ENCODE measurements at places on chromosomes 11 and 22.
A peak's percentile ranks its signal among the peaks of the same experiment; 100 is the strongest.

GRCh38 chr22:29312218-29313125 lies 3.0 kb downstream of the RASL10A start:
- DNase-seq, result no peak

DNA sequence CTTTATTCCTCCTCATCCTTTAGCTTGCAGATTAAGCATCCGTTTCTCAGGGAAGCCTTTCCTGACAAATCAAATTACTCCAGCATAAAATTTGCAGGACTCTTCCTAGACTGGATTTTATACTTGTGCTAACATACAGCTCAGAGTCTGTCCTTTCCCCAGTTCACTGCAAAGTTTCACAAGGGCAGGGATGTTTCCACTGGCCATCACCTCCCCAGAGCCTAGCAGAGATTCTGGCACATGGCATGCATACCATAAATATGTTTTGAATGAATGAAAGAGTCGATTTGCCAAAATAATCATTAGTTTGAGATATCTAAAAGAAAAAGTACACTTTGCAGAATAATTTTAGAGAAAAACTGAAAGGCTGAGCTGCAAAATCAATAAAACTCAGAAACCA lies 10.6 kb downstream of the MSANTD4 start:
- no peak for DNase-seq

DNA sequence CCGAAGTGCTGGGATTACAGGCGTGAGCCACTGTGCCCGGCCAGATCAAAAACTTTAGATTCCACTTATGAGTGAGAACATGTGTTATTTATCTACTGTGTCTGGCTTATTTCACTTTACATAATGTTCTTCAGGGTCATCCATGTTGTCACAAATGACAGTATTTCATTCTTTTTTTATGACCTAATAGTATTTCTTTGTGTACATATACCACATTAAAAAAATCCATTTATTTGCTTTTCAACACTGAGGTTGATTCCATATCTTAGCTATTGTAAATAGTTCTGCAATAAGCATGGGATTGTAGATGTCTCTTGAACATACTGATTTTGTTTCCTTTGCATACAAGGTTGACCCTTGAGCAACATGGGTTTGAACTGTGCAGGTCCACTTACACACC lies 13.2 kb upstream of the SCGB1D1 start:
- no peak for DNase-seq

GRCh38 chr11:43747130-43747802 lies 66.7 kb downstream of the HSD17B12 start:
- no peak for DNase-seq

- DNase-seq, result no peak
These were observed 5.6 kb upstream of the SYT8 start for GRCh38 chr11:1829039-1829820.

DNA sequence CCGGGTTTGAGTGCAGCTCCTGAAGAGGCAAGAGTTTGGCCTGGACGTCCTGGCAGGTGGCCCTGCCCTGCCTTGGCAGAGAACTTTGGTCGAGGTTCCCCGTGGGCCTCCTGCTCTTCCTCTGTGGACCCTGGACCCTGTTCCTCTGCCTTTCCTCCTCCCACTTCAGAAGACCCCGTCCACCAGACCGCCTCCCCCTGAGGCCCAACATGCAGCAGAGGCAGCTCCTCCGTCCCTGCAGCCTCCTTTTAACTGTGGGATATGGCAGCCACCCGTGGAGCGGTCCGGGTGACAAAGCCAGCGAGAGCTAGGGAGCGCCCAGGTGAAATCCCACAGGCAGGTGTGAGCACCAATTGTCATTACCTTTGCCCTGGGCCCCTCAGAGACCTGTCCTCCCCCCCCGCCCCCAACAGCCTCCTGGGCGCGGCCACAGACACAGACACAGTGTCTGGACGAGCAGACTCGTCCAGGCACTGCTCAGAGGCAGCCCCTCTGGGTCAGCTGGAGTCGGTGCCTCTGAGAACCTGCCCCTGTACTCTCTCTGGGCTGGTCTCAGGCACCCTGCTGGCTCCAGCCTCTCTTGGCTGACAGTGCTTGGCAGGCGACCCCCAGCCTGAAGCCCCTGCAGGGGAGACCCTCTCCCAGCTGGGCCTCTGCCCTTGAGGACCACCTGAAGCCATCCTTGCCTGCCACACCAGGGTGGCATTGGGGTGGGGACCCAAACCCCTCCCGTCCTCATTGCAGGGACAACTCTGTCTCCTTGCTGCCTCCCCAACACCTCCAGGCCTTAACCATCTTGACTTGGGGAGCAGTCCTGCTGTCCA lies 4.1 kb upstream of the PTDSS2 start:
- DNase-seq, result no peak

DNA sequence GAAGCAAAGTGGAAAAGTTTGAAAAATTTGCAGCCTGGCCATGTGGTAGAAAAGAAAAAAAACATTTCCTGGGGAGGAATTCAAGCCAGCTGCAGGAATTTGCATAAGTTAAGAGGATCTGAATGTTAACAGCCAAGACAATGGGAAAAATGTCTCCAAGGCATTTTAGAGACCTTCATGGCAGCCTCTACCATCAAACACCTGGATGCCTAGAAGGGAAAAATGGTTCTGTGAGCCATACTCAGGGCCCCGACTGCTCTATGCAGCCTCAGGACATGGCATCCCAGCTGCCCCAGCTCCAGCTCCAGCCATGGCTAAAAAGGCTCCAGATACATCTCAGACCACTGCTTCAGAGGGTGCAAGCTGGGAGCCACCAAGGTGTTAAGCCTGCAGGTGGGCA lies 149.1 kb upstream of the SOX6 start:
- DNase-seq, result no peak

GRCh38 chr11:119807841-119808240 lies 78.8 kb upstream of the NECTIN1 start:
- no peak for DNase-seq

- no peak for DNase-seq
These were observed 569.9 kb downstream of the LUZP2 start for GRCh38 chr11:25066706-25067105.

DNA sequence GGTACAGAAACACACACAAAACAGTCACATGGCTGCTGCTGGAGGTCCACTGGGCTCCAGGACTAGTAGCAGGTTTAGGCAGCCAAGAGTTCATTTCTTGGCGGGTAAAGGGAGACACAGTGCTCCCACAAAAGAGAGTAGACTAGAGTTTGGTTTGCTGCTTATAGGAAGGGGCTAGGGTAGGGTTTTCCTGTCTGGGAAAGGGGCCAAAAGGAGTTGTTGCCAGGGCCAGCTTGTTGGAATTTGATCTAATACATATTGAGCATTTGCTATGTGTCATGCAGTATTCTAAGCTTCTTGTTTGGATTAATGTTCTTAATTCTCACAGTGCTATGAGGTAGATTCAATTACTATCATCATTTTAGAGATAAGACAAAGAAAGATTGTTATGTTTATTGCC lies 195.1 kb upstream of the PLET1 start:
- DNase-seq, result no peak

DNA sequence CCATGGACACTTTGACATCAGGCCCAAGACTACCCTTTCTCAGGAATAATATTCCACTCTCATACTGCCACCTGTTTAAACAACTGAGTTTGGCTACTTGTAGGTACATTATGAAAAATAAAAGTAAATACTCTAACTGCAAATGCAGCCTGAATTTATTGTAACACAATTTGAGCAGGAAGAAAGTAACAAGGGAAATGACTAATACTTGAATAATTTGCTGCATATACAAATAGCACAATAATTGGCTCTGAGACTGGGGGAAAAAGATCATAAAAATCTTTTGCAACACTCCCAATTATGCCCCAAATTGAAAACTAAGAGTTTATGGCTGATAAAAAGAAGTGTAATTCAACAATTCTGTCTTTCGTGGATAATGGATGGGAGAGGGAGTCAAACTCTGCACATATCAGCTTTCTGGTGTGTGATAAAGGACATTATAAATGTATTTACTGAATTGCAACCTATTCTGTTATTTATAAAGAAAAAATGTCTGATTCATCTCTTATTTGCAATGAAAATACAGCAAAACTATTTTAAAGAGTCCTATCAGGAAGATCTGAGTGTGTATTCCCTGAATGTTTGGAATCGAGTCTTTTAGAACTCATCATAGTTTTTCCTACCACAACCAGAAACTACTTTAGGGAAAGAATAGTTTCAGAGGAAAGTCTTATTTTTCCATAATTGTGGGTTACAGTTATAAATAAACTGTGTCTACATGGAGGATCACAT lies 359.0 kb downstream of the JRKL start:
- no peak for DNase-seq

GRCh38 chr11:84261707-84262106 lies 975.5 kb upstream of the CCDC90B start:
- DNase-seq, result no peak

- no peak for DNase-seq
These were observed 93.7 kb downstream of the STIM1 start for GRCh38 chr11:3949125-3949524.

DNA sequence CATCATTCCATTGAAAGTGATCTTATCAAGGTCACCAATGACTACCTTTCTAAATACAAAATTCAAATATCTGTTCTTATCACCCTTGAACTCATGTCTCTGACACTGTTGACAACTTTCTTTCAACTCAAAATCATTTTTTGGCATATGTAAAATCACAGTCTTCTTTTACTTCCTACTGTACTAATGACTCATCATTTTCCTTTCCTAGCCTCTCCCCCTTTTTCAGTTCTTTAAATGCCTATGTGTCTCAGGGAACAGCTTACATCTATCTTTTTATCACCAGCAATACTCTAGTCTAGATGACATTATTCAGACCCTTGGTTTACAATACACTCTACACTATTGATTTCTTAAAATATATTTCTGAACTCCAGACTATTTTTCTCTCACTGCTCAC lies 2220.7 kb upstream of the RAG2 start:
- no peak for DNase-seq

DNA sequence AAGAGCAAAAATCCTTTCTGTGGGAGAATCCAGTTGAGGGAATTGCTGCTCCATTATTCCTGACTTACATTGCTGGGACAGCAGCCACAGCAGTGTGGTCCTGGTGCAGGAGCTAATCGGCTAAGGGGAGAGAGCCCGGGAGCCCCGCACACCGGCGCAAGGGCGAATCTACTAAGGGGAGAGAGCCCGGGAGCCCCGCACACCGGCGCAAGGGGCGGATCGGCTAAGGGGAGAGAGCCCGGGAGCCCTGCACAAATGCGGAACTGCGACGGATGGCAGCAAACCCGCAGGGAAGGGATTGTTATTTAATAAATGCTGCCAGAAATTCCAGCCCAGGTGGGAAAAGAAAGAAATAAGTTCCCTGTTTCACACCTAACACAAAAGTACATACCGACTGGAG lies 43.5 kb downstream of the TPCN2 start:
- DNase-seq, result no peak

DNA sequence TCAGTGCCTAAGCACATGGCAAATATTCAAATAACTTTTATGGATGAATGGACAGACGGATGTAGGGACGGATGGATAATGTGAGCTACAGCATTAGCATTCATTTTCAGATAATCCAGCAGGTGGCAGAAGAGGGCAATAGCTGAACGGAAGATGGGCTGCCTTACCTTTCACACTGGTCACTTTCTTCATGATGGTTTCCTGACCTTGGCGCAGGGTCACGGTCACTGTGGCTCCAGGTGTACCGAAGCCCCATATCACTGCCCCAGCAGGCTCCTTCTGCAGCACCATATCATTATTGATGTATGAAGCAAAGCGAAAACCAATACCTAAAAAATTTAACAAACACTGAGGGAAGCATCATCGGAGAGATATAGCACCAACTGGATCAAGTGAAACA lies 4.3 kb downstream of the SIAE start:
- DNase-seq, result peak; percentile 18

GRCh38 chr22:35785181-35785923 lies 67.7 kb downstream of the APOL5 start:
- DNase-seq, result no peak

DNA sequence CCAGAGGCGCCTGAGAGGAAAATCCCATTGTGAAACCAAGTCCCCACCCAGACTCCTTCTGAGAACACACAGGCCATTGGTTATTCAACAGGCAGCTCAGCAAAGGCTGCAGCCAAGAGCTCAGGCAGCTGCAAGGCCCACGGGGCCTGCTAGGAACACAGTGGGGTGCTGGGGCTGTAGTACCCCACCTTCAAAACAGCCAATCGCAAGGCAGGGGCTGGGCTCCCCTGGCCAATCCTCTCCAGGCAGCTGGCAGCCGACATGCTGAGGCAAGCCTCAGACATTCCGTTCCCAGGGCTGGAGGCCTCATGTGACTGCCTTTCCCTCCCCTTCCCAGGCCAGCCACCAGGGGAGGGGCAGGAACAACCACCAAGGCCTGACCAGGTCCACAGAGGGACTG lies 6.6 kb downstream of the PRODH start:
- no peak for DNase-seq

DNA sequence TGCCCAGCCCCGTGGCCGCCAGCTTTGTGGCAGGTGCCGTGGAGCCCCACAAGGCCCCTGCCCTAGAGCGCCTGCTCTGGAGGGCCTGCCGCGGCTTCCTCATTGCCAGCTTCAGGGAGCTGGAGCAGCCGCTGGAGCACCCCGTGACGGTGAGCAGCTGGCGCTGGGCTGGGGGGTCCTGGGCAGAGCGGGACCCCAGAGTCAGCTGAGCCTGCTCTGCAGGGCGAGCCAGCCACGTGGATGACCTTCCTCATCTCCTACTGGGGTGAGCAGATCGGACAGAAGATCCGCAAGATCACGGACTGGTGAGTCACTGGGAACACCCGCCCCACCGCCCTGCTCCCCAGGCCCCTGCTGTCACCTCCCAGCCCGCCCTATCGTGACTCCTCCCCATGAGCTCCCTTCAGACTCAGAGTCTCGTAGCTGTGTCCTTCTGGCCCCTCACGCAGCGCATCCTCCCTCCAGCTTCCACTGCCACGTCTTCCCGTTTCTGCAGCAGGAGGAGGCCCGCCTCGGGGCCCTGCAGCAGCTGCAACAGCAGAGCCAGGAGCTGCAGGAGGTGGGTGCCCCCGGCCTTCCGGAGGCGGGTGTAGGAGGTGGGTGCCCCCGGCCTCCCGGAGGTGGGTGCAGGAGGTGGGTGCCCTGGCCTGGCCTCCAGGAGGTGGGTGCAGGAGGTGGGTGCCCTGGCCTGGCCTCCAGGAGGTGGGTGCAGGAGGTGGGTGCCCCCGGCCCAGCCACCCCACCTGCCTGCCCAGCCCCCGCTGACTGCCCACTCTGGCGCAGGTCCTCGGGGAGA lies 4.7 kb downstream of the TCIRG1 start:
- DNase-seq, result no peak

DNA sequence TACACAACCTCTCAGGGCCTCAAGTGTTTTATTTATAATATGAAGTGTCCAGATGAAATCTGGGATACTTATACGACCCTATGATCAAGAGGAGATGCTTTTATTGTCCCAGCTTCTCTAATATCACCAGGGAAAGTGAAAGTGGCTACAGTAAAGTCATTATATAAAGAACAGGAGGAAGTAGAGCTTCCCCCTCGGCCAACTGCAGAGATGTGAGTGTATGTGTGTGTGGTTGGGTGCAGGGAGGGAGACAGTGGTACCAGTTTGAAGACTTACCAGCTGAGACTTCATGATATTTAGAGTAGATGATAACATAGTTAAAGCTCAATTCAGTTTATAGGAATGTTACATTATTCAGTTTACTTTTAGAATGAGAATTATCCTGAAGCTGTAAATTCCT lies 373.6 kb upstream of the DDI1 start:
- no peak for DNase-seq

All from NCI-H748 treated with DMSO at 0.1 percent for 48 hours (cell line).